Activated CD4-positive, alpha-beta T cell treated with anti-CD3 and anti-CD28 coated beads, Interleukin-2, amount 10 ng/mL, durations not matched to agents 24 days and 14 days (primary cell): ENCODE measurements at places on chromosomes 3 and 15. TPM values are rescaled to one million over a fixed set of nuclear protein-coding genes. Genes with fewer than 3 reads are reported as not detected.

The CLDN18 gene
- total RNA-seq, result not detected in 2 replicates

The BUB1B gene
- total RNA-seq, result 69.3 and 73.1 TPM in 2 replicates

The TAMM41 gene
- total RNA-seq, result 34.2 and 35.6 TPM in 2 replicates

The NR2E3 gene
- total RNA-seq, result not detected in 2 replicates

The TEX9 gene
- 0.35 and 1.6 TPM in 2 replicates for total RNA-seq

The AAGAB gene
- 44.9 and 48.6 TPM in 2 replicates for total RNA-seq

GRCh38 chr3:140922634-140923033, 19.0 kb upstream of the SLC25A36 start:
- H3K4me1 ChIP-seq, result no peaks in the 10 kb centered on the region
- no peak overlapping the region for H3K4me3 ChIP-seq

GRCh38 chr3:194133661-194134230, 2.2 kb upstream of the HES1 start:
- peak overlapping the region; percentile 78 for H3K4me3 ChIP-seq
- H3K36me3 ChIP-seq, result peaks cover 6% of the 10 kb centered on the region
- DNase-seq, result peak; percentile 70
- H3K4me1 ChIP-seq, result peaks cover 51% of the 10 kb centered on the region

DNA sequence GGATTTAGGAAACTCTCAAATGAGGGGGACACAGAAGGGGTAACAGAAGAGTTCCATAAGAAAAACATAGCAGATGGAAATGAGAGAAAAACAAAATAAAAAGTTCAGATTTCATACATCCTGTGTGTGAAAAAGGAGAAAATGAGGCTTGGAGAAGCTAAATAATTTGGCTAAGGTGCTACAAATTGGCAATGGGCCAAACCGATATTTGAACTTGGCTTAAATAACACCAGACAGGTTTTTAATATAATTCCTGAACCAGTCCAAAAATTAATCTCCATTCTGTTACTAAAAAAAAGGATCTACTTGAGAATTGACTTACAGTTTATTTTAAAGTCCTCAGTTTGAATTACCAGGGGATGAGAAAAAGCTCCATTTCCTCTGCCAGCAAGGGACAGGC, 342.9 kb upstream of the DPH6 start:
- no peak overlapping the region for H3K27ac ChIP-seq
- no peak for DNase-seq
- no peaks in the 10 kb centered on the region for H3K27me3 ChIP-seq
- H3K4me3 ChIP-seq, result no peak overlapping the region

DNA sequence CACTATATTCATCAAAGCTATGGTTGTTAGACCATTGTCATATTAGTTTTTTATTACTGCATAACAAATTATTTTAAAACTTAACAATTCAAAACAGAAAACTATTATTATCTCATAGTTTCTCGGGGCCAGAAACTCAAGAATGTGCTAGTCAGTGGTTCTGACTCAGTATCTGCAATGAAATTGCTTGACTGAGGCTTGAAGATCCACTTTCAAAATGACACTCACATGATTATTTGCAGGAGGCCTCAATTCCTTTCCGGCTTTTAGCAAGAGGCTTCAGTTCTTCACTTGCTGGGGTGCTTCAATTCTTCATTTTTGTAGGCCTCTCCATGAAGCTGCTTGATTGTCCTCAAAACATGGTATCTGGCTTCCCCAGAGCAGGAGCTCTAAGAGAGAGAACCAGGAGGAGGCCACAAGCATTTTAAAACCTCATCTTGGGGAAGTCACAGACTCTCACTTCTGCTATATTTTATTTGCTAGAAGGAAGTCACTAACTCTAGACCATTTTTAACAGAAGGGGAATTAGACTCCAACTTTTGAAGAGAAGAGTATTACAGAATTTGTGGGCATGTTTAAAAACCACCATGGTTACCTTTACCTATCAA, 383.7 kb downstream of the MFSD1 start:
- no peaks in the 10 kb centered on the region for H3K4me1 ChIP-seq
- H3K27me3 ChIP-seq, result no peaks in the 10 kb centered on the region
- DNase-seq, result no peak
- no peak overlapping the region for H3K4me3 ChIP-seq

GRCh38 chr15:74827614-74828013, 1.2 kb downstream of the CPLX3 start:
- DNase-seq, result no peak
- H3K4me3 ChIP-seq, result no peak overlapping the region
- no peaks in the 10 kb centered on the region for H3K36me3 ChIP-seq
- peaks cover 7% of the 10 kb centered on the region for H3K4me1 ChIP-seq
- H3K27me3 ChIP-seq, result peaks cover 21% of the 10 kb centered on the region

DNA sequence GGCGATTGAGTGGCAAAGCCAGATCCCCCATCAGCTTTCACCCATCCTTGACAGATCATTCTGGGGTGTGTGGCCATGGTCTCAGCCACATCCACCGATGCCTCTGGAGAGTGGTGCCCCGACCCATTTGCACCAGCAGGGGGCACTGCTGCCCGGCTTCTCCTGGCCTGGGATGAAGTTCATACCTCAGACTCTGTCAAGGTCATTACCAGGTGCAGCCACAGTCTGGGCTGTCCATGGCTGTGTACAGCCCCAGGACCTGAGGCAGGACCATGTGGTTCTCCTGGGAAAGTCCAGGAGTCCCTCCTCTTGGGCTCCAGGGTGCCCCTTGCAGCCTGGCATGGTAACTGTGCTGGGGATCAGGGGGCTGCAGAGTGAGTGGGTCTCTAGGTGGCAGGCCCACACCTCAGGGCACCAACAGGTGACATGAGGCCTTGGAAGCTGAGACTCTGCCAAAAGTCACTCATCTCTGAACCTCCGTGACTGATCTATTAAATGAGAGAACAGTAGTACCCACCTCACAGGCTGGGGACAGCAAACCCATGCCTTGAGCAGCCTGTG, 67.2 kb downstream of the CACNA2D2 start:
- H3K4me3 ChIP-seq, result no peak overlapping the region
- peaks cover 2% of the 10 kb centered on the region for H3K27me3 ChIP-seq
- H3K27ac ChIP-seq, result no peak overlapping the region
- no peaks in the 10 kb centered on the region for H3K36me3 ChIP-seq
- H3K4me1 ChIP-seq, result peaks cover 4% of the 10 kb centered on the region

DNA sequence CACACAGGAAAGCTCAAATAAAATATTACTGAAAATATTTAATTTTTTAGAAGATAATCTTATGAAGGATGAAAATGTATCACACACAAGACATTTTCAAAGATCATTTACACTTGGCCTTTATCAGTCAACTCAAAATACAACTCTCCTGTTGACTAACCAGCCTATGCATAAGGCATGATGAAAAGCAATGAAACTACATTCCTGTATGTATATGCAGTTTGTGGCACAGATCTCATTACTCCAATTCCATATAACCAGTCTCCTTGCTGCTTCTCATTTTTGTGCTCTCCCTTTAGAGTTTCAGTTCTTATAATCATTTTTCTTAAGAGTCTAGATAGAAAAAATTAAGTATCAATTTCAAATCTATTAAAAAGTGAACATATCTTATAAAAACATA, 25.8 kb downstream of the AQR start:
- H3K36me3 ChIP-seq, result peaks cover 35% of the 10 kb centered on the region
- no peak overlapping the region for H3K4me3 ChIP-seq
- H3K4me1 ChIP-seq, result no peaks in the 10 kb centered on the region
- no peak overlapping the region for H3K27ac ChIP-seq

DNA sequence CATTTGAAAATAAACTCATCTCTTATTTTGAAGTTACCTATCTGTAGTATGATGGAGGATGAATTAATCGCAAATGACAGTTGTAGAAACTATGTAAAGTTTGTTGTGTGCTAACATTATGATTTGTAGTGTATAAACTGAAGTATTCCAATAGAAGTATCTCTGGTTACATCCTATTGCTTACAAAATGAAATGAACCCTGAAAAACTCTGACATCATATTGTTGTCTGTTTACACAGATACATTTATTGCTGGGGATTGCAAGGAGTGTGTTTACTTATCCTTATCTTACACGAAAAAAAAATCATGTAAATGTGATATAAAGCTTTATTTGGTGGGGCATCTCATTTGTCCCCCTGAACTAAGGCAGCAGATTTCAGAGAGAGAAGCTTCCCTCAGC, 2.6 kb upstream of the ABHD10 start:
- peaks cover 22% of the 10 kb centered on the region for H3K4me1 ChIP-seq
- H3K27ac ChIP-seq, result no peak overlapping the region
- peaks cover 4% of the 10 kb centered on the region for H3K36me3 ChIP-seq
- no peak for DNase-seq
- no peak overlapping the region for H3K4me3 ChIP-seq

DNA sequence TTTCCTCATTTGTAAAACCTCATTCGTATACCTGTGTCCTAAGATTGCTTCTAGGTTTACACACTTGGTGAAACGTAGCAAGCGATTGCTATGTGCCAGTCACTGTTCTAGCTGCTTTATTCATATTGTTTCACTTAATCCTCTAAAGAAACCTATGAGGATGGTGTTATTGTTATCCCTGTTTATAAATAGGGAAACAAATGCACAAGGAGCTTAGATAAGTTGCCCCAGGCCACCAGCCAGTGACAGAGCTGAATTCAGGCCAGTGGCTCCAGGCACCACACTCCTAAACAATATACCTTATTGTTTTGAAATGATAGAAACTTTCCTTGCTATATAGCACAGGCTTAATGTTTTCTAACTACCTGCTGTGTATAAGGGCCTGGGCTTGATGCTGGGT, 44.0 kb downstream of the LPP start:
- H3K27ac ChIP-seq, result no peak overlapping the region
- H3K4me3 ChIP-seq, result no peak overlapping the region
- H3K36me3 ChIP-seq, result peaks cover 27% of the 10 kb centered on the region
- peaks cover 30% of the 10 kb centered on the region for H3K4me1 ChIP-seq
- DNase-seq, result no peak

DNA sequence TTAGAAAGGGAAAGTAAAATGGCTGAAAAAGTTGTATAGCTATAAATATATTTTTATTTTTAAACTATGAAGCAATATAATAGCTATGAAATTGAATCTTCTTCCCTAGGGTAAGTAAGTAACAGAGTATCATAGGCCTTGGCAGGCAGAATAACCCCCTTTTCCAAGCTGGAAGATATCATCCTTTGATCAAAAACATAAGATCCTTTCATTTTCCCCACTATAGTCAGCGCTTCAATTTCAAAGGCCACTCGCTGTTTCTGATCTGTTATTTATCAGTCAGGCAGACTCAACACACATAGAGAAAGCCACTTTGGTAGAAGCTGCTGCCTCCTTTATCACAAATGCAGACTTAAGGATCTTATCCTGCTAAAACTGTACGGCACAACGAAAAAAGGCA, 74.0 kb upstream of the UBE2E2 start:
- H3K27me3 ChIP-seq, result no peaks in the 10 kb centered on the region
- no peak overlapping the region for H3K4me3 ChIP-seq
- H3K27ac ChIP-seq, result no peak overlapping the region
- DNase-seq, result no peak
- no peaks in the 10 kb centered on the region for H3K4me1 ChIP-seq

DNA sequence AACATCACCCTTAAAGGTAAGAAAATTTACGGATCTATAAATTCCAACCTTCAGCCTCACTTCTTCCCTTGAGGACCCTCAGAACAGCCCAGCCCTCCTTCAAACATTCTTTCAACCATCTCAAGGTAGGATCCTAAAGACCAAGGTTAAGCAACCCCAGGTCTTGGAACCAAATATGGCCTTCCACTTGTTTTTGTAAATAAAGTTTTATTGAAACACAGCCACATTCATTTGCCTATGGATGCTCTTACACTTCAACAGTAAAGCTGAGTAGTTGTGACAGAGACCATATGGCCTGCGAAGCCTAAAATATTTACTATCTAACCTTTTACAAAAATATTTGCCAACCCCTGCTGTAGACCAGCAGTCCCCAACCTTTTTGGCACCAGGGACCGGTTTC, 70.4 kb upstream of the NTRK3 start:
- no peaks in the 10 kb centered on the region for H3K4me1 ChIP-seq
- no peak overlapping the region for H3K27ac ChIP-seq
- no peaks in the 10 kb centered on the region for H3K36me3 ChIP-seq
- no peaks in the 10 kb centered on the region for H3K27me3 ChIP-seq
- no peak overlapping the region for H3K4me3 ChIP-seq
- DNase-seq, result no peak
